ENCODE measurements at places on chromosomes 3 and 15.

GRCh38 chr3:81753416-81754027, 7.9 kb downstream of the GBE1 start:
- DNase-seq = no peak

GRCh38 chr3:22245811-22246583, 495.0 kb upstream of the ZNF385D start:
- no peak for DNase-seq

DNA sequence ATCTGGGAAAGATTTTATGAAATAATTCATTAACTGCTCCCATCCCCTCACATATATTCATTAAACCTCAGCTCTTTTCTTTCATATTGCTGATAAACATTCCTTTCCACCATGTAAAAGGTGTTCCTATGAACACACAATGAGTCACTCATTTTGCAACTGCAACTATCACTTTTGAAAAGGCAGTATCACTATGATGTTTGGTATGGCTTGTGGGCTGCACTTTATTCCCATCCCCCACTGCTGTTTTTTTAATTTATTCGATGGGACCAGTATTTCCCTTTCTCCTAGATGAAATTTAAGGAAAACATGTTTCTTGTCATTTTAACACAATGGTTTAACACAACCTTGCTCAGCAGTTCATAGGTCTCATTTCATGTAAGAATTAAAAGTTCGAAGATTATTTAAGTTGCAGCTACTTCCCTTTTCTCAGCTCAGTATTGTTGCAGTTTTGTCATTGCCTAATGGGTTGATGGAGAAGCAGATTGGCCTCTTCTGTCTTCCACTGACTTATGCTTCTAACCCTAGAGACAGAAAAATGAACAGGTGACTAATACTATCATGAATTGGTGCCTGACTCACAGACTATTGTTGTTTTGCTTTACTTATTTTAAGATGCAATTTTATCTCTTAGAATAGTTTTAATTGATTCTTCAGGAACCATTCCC, 280.3 kb downstream of the ZPLD1 start:
- DNase-seq = no peak

GRCh38 chr3:113212844-113213375, 1.6 kb downstream of the BOC start:
- no peak for DNase-seq

DNA sequence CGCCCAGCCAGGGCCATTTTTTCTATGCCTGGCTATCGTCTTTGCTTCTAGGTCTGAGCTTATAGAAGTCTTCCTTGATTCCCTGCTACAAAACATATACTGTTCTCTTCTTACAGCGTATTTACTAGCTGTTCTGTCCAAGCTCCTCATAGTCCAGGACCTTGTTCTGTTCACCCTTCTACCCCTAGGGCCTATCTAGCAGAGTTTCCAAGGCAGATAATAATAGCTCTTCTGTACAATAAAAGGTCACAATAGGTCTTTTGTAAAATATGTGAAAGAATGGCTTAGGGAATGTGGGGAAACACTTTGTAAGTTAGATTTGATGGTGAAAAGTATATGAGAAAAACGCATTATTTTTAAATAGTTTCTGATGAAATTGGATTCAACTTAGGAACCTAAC, 158.2 kb downstream of the P3H2 start:
- DNase-seq = no peak

- no peak for DNase-seq
Observed at GRCh38 chr3:171446301-171446700, 13.9 kb downstream of the TNIK start.

DNA sequence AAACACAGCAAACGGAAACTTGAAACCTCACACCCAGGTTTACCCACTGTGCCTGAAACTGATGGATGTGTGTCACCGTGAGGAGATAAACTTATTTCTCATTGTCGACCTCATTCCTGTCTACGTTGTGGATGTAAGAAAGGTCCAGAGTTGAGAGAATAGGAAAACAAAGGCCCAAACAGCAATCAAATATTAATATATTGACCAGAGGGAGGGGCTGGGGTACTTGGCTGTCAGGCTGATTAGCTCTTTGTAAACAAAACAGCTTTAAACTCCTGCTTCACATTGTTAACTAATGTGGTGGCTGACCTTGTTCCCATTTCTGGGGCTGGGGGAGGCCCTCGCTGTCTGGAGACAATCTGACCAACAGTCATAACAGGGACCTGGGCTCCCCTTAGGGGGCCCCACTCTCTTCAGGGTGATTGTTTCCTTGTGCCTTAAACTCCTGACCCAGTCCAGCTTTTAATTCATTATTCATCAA, 937.6 kb downstream of the MCTP2 start:
- DNase-seq = no peak

GRCh38 chr15:41921167-41921566, 27.3 kb upstream of the SPTBN5 start:
- no peak for DNase-seq

GRCh38 chr3:170953229-170953628, 44.8 kb upstream of the EIF5A2 start:
- DNase-seq = no peak

DNA sequence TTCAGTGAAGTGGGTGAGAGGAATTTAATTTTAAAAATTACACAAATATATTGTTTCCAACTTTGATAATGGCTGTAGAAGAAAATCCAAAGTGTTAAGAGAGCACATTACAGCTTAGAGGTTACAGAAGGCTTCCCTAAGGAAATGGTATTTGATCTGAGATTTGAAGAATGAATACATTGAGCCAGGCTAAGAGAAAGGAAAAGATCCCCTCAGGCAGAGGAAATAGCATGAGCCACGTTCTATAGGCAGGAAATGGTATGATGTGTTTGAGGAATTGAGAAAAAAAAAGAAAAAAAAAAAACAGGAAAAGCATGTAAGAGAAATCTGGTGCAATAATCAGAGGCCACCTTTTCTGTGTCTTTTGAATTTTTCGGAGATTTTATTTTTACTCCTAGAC, 48.6 kb downstream of the UNC13C start:
- no peak for DNase-seq

DNA sequence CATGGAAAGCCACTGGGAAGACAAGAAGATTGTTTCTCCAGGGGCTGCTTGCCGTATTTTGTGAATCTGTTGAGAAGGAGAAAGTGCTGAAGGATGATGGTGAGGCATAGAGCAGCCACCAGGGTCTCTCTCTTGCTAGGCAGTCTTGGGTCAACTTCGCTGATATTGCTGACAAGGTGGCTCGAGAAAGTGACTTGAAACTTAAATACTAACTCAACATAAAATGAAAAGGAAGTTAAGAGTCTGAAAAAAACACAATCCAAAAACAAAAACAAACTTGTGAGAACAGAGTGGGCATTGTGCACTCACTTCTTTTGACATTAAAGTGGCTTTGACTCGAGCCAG, 90.1 kb downstream of the CHST2 start:
- no peak for DNase-seq

GRCh38 chr3:9754678-9755077, 4.9 kb downstream of the OGG1 start:
- DNase-seq = no peak

GRCh38 chr15:62938825-62939224, 103.7 kb upstream of the TPM1 start:
- DNase-seq = no peak

DNA sequence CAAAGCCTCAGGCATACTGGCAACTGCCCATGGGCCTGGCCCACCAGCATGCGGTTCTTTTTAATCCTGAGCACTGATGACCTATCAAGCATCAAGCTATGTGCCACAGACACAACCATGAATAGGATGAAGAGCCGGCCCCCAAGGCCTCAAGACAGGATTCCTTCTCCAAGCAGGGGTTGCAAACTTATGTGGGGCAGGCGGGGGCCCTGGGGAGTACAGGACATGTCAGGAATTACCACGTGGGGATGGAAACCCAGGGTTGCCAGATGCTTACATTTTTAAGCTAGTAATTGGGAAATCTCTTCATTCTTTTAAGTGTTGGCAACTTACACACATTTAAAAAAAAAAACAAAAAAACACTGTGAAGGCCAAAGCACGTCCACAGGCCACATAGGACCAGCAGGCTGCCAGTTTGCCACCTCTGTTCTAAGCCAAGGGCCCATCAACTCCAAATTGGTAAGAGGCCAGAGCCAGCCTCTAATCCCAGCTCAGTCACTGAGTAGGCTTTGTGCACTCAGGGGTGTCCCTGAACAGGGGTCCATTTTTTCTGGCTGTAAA, 32.8 kb downstream of the BDH1 start:
- no peak for DNase-seq

DNA sequence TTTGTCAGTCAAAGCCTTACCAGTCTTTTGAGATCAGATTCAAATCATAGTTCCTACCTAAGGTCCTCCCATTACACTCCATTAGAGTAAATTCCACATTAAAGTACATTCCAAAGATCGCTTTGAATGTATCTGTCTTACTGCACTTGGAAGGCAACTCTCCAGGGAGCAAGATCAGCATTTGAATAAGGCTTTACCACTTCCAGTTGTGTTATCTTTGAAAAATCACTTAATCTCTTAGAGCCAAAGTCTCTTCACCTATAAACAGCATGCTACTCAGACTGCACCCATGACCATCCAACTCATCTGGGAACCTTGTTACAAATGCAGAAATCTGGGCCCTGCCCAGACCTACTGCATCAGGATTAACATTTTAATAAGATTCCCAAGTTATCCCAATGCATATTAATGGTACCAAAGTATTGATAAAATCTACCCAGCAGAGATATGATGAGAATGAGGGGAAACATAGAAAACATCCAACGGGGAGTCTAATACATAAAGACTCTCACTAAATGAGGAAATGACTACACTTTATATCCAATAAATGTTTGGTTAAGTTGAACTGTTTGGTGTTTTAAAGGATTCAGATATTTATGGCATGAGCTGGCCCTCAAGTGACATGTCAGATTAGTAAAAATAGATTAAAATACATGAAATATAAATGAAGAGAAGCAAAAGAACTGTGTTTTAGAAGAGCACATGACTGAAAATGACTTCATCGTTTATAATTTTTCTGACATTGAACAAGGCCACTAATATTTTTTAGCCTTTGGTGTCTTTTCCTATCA, 75.9 kb downstream of the TNIK start:
- no peak for DNase-seq

DNA sequence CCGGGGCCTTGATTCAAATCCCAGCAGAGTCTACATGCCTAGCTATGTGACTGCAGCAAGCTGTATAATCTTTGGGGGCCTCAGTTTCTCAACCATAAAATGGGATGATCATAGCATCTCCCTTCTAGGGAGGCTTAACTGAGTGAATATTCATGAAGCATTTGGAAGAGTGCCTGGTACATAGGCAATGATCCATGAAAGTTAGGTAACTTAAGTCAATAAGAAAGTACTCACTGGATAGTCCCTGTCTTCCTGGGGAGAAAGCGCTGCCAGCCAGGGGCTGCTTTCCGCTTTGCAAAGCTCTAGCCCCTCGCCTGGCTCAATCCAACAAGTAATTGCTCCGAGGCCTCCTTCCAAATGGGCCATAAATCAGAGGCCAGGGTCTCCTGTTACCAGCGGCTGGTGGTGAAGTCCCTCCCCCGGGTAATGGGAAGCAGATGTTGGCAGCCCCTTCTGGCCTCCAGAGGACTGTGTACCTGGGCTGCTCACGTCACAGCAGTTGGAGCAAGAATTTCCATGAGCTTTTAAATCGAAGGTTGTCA, 521.9 kb upstream of the PROK2 start:
- DNase-seq = no peak

GRCh38 chr3:136671921-136672320, 80.3 kb downstream of the STAG1 start:
- DNase-seq = no peak

DNA sequence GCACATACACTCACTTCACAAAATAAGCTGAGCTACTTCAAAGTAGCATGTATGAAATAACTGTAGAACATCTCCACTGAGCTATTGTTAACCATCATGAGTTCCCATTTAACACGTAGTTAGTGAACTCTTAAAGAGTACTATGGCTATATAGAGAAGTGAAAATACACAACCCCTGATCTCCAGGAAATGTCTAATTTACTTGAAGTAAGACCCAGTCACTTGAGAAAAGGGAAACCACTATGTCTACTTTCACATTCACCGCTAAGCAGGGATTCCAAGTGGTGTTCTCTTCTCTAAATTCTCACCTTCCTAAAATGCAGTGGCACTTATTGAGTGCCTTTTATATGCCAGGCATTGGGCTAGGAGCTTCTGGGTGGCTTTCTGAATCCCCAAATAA, 35.0 kb upstream of the COLQ start:
- no peak for DNase-seq

GRCh38 chr3:21779909-21780308, 28.9 kb upstream of the ZNF385D start:
- no peak for DNase-seq

- DNase-seq = no peak
Observed at GRCh38 chr3:101513419-101513986, 491 bp upstream of the SENP7 start.

- DNase-seq = no peak
Observed at GRCh38 chr15:81792646-81793045, 253.2 kb downstream of the MEX3B start.

DNA sequence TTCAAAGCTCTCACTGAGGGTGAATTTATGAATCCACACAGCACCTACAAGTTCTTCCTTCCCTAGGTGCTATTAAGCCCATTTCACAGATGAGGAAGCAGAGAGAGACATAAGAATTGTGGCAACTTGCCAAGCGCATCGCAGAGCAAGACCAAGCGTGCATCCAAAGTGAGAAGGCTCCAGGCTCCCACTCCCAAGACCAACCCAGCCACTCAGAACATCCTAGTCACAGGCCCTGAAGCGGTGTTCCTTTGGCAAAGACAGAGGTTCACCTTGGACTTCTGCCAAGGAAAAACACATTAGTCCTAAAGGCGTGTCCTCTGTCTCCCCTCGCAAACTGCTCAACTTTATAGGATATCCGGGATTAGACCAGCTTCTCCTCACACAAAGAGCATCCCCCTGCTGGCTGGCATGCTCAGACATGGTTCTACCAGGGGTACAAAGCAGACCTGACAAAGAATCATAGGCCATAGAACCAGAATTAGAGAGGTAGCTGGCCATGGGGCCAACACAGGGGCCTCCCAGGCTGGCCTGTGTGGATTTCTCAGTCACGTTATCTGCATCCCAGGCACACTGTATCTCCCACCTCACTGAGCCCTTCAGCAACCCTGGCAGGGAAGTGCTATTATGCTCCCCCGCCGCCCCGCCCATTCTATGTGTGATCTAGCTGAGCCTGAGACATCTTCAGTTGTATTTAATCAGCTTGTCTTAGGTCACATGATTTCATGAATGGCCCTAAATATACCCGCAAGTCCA, 160.2 kb downstream of the FOXP1 start:
- DNase-seq = no peak

DNA sequence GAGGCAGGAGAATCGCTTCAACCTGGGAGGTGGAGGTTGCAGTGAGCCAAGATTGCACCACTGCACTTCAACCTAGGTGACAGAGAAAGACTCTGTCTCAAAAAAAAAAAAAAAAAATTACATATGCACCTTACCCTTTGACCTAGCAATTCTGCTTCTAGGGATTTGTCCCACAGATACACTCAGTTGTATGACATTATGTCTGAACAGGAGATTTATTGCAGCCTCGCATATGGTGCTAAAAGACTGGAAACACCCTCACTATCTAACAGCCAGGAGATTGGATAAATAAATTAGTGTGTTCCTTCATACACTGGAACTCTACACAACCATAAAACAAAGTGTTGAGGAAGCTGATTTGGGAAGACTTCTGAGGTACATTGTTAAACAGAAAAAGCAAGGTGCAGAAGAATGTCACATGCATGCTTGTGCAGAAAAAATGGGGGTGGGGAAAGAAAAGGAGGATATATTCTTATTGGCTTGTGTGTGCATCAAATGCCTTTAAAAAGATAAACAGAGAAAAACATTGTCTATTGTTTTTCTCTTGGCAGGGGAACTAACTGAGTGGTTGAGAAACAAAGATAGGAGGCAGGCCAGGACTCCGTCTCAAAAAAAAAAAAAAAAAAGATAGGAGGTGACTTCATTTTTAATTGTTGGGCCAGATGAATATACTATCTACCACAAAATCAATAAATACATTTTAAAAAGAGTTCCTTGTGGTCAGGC, 30.9 kb downstream of the PPCDC start:
- no peak for DNase-seq

All from stimulated activated CD4-positive, alpha-beta T cell treated with anti-CD3 and anti-CD28 coated beads, TNF-alpha, amount 100 ng/mL, for 24 hours (primary cell).